NCI-H774 (cell line): ENCODE measurements at places on chromosomes 6 and 20.

- DNase-seq: no peak
Observed at GRCh38 chr6:139520321-139520768, 145.9 kb upstream of the CITED2 start.

- DNase-seq: no peak
Observed at GRCh38 chr6:121347484-121347883, 13.2 kb upstream of the TBC1D32 start.

GRCh38 chr6:6736791-6737654 is 148.5 kb downstream of the LY86 start:
- no peak for DNase-seq

DNA sequence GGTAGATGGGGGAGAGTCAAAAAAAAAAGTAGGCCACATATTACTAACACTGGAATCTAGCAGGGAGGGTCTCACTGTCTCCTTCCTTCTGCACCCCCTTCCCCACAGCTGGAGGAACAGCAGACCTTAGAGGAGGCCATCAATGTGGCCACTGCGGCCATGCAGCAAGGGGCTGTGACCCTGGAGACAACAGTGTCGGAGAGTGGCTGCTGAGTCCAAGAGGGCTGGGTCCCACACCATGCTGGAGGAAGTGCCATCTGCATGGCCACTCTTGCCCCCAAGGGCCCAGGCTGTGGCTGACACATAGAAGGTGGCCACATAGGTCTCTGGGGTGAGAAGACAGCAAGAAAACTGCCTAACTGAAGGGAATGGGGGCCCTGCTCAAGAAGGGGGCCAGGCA is 2.6 kb upstream of the DEF6 start:
- DNase-seq: no peak

DNA sequence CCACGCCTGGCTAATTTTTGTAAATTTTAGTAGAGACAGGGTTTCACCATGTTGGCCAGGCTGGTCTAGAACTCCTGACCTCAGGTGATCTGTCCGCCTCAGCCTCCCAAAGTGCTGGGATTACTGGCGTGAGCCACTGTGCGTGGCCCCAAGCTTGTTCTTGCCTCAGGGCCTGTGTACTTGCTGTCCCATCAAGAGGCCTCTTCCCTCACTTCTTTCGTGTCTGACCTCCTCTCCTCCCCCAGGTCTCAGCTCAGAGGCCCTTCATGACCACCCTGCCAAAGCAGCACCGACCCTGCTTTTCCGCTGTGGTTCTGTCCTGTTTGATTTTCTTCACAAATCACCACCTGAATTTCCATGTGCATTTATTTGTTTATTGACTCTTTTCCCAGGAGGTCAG is 10.5 kb upstream of the UBE2V1 start:
- DNase-seq: no peak

GRCh38 chr6:11404838-11405237 is 132.7 kb upstream of the TMEM170B start:
- DNase-seq: no peak

DNA sequence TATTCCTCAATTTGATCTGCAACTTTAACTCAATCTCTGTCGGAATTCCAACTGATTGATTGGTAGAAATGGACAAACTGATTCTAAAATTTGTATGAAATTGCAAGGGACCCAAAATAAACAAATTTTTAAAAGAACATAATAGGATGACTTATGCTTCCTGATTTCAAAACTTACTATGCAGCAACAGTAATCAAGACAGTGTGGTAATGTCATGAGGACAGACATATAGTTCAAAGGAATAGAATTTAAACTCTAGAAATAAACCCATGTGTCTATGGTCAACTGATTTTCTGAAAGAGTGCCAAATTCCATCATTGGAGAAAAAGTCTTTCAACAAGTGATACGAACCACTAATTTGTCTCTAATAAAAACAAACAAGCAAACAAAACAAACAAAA is 1320.1 kb upstream of the GJE1 start:
- DNase-seq: no peak

GRCh38 chr6:33061987-33062386 is 11.5 kb downstream of the HLA-DPA1 start:
- DNase-seq: no peak

DNA sequence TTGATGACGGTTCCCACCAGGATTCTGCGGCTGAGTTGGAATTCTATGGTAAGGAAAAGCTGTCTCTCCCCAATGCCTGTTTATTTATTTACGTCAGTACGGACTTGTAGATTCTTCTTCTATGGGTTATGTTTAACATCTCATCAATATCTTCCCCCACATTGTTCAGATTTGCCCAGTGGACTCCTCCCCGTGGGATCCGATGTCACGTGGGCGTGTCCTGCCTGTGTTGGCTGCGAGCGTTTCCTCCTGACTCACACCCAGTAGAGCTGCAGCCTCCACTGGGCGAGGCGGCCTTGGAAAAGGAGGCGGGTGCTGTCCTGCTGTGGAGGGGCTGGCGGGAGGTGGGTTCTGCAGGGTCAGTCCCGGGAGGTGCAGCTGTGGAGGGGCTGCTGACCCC is 46.8 kb upstream of the SLCO4A1 start:
- DNase-seq: no peak

DNA sequence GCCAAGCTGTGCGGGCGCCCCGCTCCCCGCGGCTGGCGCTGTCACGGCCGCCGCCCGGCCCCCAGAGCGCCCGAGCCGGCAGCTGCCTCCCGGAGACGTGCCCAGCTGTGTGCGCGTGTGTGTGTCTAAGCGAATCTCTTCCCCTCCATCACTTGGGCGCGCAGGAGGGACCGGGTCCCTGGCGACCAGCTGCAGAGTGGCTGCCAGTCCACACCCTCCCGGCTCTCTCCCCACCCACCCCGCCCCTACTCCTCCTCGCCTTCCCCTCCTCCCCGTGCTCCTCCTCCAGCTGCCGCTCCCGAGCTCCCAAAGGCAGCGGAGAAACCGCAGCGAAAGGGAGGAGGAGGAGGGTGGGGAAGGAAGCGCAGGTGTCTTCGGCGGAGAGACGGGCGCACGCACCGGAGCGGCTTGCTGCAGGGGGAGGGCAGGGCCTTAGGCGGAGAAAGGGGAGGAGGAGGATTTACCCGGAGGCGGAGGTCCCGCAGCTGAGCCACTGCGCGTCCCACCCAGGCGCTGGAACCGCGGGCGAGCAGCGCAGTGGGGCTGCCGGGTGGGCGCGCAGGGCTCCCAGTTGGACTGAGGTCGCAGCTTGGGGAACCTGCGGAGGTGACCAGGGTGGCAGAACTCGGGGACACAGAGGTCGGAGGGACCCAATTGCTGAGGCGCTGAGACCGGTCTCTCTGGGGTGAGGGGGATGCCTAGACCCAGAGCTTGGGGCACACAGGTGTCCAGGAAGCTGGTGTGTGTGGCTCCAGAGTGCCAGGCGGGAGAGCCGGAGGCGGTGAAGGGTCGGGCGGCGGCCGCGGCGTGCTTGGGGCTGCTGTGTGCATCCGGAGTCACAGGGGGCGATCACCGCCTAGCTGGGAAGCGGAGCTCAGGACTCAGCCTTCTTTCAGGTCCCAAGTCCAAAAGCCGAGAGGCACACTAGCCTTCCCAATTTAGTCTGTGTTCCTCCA is at the start of gene HS3ST5:
Gene HS3ST5, minus strand, starts transcription at position 198 of the 956 bp plus-strand sequence. CDS start 280,178 bp downstream, outside the sequence.
- DNase-seq: peak; percentile 85

GRCh38 chr20:44549123-44549522 is 27.3 kb upstream of the SERINC3 start:
- no peak for DNase-seq

DNA sequence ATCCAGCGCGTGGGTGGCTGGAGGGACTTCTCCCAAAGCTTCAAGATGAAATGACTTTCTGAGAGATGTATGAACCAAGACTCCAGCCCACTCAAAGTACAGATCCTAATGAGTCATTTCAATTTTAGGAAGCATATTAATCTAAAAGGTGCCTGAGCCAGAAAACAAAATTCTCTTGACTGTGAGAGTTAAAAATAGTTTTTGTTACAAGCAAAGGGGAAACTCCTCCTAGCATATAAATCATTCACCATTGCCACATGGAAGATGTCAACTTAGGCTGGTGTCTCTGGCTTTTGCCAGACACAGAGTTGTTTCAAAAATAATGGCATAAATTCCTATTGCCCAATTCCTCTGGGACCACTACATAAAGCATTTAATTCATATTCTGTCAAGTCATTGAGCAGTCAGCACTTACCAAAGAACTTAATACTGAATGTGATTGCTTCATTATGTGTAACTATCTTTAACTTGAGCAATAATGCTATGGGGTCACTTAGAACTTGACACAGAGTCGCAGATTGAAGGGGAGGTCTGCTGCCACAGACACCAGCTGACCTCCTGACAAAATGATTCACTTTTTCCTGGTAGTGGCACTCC is 280.6 kb downstream of the SLC35F1 start:
- no peak for DNase-seq

GRCh38 chr6:14310960-14311359 is 193.4 kb downstream of the CD83 start:
- DNase-seq: no peak

DNA sequence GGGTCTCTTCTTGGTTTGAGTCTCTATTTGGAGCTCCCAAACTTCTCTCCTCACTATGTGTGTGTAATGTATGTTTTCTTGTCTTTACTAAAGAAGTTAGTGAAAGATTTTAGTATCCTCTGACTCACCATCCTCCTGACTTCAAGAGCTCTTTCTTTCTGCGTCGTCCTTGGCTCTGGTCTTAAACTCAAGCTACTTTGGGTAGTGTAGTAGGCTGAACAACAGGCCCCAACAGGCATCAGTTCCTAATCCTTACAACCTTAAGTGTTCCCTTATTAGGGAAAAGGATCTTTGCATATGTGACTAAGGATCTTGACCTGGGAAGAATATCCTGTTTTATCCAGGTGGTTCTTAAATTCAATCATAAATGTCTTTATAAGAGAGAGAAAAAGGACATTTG is 810.2 kb downstream of the MAFB start:
- DNase-seq: no peak

- DNase-seq: no peak
Observed at GRCh38 chr20:13458860-13459451, 179.8 kb downstream of the TASP1 start.

GRCh38 chr6:70221025-70221714 is 81.7 kb downstream of the COL9A1 start:
- peak; percentile 46 for DNase-seq

GRCh38 chr6:169023161-169023874 is 230.3 kb downstream of the THBS2 start:
- DNase-seq: no peak

GRCh38 chr6:78614961-78615360 is 252.4 kb upstream of the IRAK1BP1 start:
- no peak for DNase-seq

- no peak for DNase-seq
Observed at GRCh38 chr6:170281331-170282292, 9.3 kb downstream of the DLL1 start.

DNA sequence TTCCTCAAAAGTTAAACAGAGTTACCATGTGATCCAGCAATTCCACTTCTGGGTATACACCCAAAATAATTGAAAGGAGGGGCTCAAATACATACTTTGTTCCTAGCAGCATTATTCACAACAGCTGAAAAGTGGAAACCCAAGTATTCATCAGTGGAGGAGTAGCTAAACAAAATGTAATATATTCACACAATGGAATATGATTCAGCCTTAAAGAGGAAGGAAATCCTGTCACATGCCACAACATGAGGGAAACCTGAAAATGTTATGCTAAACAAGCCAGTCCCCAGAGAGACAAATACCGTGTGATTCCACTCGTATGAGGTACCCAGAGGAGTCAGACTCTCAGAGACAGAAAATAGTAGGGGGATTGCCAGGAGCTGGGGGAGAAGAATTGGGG is 44.5 kb downstream of the PXDC1 start:
- no peak for DNase-seq

GRCh38 chr20:15042723-15043122 is 705.3 kb upstream of the FLRT3 start:
- no peak for DNase-seq

GRCh38 chr6:72133324-72133723 is 247.0 kb downstream of the RIMS1 start:
- DNase-seq: no peak

DNA sequence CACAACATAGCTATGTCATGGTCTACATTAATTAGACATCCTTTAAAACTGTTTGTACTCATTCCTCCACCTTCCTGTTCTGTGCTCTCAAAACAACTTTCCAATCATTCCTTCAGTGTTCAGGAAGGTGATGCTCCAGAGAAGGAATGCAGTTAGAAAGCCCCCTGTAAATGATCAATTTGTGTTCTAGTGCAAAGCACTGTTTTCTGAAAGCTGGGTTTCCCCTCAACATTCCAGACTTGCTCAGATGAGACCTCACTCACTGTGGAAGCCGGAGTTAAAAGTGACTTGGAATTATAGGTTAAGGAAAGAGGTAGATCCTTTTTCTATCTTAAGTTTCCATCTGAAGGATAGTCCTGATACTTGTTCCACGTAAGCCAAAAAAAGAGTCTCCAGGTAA is 95.9 kb downstream of the BMP2 start:
- DNase-seq: no peak

DNA sequence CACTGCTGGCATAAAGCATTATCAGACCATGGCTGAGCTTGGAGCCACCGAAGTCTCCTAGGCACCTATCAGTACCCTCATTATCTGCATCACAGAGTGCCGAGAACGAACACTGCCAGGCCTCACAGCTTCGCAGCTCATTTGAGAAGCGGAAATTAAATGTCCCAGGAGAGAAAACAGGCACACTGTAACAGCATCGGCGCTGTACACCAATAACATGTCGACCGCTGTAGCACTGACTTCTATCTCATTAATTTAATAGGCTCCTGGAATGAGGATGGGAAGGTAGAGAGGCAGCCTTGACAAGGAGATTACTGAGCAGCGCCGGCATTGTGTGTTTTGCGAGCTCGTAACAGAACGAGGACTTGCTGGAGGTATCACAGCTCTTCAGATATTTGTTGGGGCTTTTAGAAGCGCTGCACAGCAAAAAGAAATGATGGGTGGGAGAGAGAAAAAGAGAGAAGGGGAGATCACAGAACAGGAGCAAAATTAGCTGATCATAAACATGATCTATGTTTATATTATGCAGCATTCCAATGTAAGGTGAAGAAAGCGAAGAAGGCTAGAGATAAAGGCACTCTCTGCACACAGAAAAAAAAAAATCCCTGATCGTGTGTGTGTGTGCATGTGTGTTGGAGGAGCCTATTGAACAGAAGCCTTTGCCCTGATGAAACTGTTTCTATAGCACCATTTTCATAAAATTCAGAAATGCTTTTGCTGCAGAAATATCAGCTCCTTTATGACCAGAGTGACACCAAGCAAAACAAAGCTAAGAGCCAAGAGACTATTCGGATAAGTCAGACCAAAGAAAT is 29.2 kb downstream of the ID4 start:
- peak; percentile 55 for DNase-seq

DNA sequence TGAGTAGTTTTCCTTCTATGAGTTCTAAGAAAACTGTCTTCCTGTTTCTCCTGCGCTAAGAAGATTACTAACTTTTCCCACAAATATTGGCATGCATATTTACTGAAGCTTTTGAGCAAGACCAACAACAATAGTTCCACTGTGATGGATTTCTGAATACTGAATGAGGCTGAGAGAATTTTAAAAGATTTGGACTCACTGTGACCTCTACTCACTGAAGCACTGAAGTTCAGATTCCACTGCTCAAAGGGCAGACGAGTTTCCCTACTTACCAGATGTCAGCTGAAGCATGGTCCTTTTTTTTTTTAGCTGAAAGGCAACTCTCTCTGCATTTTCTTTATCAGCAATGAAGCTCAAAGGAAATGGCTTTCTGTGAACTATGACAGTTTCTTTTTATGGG is 718.5 kb downstream of the RFPL4B start:
- DNase-seq: no peak

GRCh38 chr6:1287103-1287591 is 24.8 kb upstream of the FOXQ1 start:
- DNase-seq: no peak

GRCh38 chr20:15191082-15191723 is 853.8 kb upstream of the FLRT3 start:
- DNase-seq: no peak
